ENCODE measurements at places on chromosomes 12 and 14.

- DNase-seq, result no peak
These were observed at the start of gene SLC2A14 for GRCh38 chr12:7872566-7873319. Gene SLC2A14 (minus strand): TSS chr12:7872915. CDS start chr12:7869880, 3,035 bp downstream.

DNA sequence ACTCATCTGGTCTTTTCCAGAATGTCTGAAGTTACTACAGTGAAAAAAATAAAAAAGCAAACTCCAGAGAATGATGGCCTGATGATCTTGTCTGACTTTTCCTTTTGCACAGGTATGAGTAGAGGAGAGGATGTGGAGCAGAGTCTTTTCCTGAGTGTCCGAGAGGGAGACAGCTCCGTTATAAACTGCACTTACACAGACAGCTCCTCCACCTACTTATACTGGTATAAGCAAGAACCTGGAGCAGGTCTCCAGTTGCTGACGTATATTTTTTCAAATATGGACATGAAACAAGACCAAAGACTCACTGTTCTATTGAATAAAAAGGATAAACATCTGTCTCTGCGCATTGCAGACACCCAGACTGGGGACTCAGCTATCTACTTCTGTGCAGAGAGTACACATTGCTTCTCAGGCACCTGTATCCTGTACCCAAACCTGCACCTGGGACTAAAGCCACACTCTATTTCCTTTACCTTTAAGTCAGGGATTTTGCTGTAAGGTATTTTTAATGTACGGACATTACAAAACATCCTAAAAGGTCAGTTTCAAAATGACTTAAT is 75.8 kb upstream of the OR4E1 start:
- DNase-seq, result no peak

DNA sequence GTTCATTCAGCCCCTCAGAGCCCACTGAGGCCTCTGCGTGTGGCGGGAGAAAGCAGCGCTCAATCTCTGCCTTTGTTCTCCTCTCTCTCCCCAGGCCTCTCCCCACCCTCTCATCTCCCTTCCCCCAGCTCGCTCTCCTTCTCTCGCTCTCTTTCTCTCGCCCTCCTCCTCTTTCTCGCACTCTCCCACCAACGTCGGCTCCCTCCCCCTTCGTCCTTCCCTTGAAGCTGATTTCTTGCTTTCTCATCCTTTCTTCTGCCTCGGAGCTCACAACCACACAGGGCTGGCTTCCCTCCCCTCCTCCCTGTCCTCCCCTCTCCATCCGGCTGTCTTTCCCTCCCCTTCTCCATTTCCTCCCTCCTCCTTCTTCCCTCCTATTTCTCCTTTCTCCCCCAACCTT is 96.4 kb downstream of the LRRC74A start:
- DNase-seq, result no peak

GRCh38 chr12:21615431-21615830 is 10.8 kb upstream of the GYS2 start:
- no peak for DNase-seq

DNA sequence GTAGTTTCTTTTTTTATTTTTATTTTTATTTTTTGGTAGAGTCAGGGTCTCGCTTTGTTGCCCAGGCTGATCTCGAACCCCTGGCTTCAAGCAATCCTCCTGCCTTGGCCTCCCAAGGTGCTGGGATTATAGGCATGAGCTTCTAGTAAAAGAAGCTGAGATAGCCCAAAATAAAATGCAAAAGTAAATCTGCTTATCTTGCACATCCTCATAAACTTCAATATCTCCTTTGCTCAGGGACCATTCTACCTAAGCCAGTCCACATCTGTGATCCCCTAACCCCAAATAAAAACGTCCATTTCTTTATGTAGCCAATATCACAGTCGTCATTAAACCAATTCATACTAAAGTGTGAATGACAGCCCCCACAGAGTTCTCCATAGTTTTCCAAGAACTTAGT is 36.3 kb downstream of the ATF7 start:
- no peak for DNase-seq

DNA sequence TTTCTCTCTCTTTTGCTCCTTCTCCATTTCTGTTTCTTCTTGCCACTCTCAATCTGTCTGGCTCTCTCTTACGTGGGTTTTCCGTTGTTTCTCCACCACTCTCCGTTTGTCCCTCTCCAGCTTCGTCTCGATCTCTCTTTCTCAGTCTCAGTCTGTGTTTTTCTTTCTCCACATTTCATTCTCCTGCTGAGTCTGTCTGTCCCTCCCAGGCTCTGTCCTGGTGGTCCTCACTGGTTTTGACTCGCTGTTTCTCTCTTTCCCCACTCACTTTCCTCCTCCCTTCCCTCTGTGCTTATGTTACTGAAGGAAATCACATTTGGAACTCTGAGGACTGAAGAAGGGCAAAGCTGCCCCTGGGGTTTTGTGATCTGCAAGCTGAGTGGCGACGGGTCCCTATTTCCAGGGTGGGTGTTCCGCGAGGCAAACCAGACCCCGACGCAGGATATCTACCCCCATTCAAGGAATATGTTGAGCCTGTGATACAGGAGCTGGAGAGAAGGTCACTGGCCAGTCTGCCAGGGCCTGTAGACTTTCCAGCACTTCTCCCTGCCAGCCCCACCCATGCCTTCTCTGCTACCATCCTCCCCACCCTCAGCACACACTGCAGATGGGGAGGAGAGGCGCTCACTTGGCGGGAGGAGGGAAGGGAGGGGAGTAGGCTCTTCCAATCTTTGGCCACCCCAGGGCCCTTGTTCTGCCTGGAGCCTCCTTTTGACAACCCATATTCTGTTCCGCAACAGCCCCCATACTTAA is 102.7 kb upstream of the MAP1LC3B2 start:
- DNase-seq, result no peak

DNA sequence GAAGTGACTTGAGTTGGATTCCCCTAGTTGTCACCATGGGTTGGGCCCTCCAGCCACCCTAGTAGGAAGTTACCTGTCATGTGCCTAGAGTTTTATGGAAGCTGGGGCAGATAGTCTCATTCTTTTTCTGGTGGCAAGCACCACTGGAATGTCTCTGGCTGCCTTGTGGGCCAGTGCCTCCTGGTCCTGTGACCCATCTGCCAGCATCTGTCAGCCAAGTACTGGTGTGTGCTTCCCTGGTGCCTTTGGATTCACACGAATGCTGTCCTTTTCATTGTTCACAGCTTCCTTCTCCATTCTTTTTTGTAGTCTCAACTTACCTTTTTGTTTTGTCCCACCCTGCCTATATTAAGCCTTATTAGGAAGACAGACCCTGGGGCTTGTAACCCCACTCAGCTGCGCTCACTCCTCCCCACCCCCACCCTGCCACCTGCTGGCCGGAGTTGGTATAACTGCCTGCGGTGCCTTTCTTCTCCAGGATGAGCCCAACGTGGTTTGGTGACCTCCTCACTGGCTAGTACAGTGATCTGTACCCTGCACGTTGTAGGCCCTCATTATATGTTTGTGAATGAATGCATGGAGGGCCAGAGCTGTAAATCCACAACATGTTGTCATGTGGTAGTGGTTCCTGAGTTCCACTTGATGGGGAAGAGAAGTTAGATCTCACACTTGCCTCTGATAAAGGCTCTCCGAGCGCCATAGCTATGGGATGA is 125.7 kb downstream of the TSPAN9 start:
- DNase-seq, result peak; percentile 30

All from CD4-positive, alpha-beta T cell treated with Interleukin-1 beta for 1 hour (primary cell).